ENCODE measurements at places on chromosomes 4 and X. TPM values are rescaled to one million over a fixed set of nuclear protein-coding genes. Genes with fewer than 3 reads are reported as not detected.
A peak's percentile ranks its signal among the peaks of the same experiment; 100 is the strongest.

GRCh38 chrX:151359931-151360871 is 36.8 kb upstream of the VMA21 start:
- peak; percentile 37 for DNase-seq

- no peak for DNase-seq
These were observed 65.6 kb upstream of the AFAP1 start for GRCh38 chr4:8005033-8005808.

GRCh38 chr4:153061971-153062370 is 125.8 kb downstream of the FHDC1 start:
- DNase-seq: no peak

- peak; percentile 79 for DNase-seq
These were observed at the start of gene TSC22D3 for GRCh38 chrX:107775734-107776511. TSS of gene TSC22D3 (minus strand) at chrX:107775787. CDS start at chrX:107775419, 368 bp downstream.

GRCh38 chr4:48483006-48483776 is at the start of gene SLC10A4:
TSS of gene SLC10A4 (plus strand) at chr4:48483343. CDS start at chr4:48483562, 219 bp downstream.
- DNase-seq: no peak

DNA sequence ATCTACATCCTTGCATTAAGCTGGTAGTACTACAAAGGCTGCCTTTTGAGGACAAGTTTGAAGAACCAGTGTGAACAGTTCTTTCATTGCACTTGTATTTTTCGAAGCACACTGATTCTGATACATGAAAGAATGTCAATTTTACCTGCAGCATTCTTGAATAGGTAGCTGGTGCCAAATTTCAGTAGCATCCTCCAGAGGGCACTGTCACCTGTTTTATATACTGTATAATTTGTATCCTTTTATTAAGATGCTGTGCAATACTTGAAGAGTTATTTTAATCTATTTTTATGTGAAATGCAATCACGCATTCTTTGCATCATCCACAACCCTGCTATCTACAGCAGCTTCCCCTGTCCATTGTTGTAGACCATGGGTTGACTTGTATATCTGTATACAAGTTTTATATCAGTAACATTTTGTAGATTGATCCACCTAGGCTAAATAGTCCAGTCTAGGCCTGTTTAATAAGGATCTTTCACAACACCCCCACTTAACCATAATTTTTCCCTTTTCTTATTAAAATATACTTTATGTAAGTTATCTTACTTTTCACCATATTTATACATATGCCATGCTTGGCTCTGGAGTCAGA is 325.7 kb downstream of the PCDH7 start:
- no peak for DNase-seq

GRCh38 chr4:142367418-142368180 is 478.5 kb downstream of the INPP4B start:
- DNase-seq: no peak

DNA sequence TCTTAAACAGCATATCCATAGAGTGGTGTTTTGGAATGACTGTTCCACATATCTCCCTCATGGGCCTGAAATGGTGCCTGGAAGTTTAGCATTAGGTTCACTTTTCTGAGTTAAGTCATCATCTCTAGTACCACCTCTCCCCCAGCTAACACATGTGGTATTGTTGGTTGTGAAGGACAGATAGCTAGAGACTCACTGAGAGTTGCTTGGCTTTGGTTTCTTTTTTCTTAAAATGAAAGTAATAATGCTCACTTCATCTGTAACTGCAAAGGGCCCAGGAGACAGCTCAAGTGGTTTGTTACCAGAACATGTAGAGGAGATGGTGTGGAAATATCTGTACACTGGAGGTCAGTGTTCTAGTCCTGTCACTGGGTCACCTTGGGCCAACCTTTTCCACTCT is 90.9 kb downstream of the EFNB1 start:
- no peak for DNase-seq

GRCh38 chr4:85209161-85209560 is 242.7 kb upstream of the WDFY3 start:
- no peak for DNase-seq

GRCh38 chr4:34250562-34250961 is 1993.8 kb downstream of the ARAP2 start:
- DNase-seq: no peak

DNA sequence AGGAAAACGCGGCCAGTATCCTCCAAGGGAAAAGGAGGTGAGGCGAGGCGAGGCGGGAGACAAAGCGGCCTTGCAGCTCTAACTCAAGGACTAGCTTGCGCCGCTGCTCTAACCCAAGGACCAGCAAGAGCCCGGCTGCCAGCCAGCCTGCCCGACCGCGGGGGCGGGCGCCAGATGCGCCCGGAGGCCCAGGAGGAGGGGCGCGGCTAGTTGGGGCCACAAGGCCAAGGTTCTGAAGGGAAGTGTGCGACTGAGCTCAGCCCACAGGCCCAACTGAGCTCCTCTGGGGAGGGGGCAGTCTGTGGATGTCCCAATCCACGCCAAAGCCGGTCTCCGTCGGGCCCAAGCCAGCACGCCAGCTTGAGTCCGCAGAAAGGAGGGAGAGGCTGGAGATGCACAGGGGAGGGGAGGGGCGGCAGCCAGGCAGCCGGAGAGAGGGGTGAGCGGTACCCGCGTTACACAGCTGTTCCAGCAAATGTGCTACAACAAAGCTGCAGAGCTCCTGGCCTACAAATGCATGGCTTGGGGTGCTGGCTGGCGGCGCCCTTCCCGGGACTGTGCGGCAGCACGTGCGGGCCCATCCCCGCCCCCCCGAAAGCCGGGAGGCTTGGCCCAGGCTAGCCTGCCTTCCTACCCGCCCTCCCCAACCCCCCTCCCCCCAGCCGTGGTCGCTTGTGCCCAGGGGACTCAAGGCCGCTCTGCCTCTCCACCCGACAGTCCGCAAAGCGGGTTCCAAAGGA is 637 bp downstream of the AMER1 start:
- peak; percentile 41 for DNase-seq

GRCh38 chr4:5365071-5366008 is 314.1 kb downstream of the STK32B start:
- DNase-seq: no peak

GRCh38 chr4:26020083-26020668 is 106.2 kb downstream of the SMIM20 start:
- DNase-seq: no peak

DNA sequence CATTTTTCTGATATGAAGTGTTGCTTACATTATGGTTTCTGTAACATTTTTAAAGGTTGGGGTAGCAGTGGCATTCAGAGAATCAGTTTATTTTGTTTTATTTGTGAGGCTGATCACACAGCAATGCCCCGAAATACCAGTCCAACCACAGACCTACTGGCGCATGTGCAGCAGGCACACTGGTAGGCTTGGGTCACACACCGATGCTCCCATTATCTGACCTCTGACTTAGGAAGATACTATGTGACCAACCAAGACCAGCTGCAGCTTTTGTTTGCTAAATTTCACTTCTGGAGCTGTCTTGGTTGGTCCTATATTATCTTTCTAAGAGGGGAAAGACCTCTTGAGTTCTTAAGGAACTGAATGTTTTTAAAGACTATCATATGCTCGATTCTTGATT is 18.7 kb downstream of the PGM2 start:
- no peak for DNase-seq

- DNase-seq: no peak
These were observed 262.2 kb downstream of the ARHGAP10 start for GRCh38 chr4:147994076-147994475.

- DNase-seq: no peak
These were observed 4.7 kb upstream of the ZNF518B start for GRCh38 chr4:10461850-10462400.

- DNase-seq: no peak
These were observed 245.7 kb downstream of the TENM3 start for GRCh38 chr4:182488896-182489295.

- DNase-seq: no peak
These were observed 1.2 kb downstream of the TRIML2 start for GRCh38 chr4:188107931-188108843.

DNA sequence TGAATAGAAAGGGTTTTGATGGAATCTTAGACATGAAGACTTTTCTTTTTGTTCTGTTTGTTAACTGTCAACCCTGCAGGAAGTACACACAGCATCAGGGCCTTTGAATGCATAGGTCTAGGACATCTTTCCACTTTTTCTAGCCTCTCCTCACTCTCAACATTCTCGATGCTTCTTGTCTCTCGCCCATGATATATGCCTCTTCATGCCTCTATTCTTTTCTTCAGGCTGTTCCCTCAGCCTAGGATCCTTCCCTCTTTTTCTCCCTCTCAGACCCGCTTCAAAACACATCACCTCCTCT is 9.6 kb downstream of the PDGFC start:
- no peak for DNase-seq

Gene XAGE1A
- not detected for total RNA-seq

Gene LRCH2
- total RNA-seq: 10.6 TPM

Gene UGT2B15
- total RNA-seq: not detected

Gene ANXA3
- 8.1 TPM for total RNA-seq

Gene AMER1
- 11.3 TPM for total RNA-seq
